ENCODE measurements at places on chromosomes 2 and 18. TPM values are rescaled to one million over a fixed set of nuclear protein-coding genes. Genes with fewer than 3 reads are reported as not detected.

- H3K4me1 ChIP-seq = peaks cover 15% of the 10 kb centered on the region
- H3K27me3 ChIP-seq = no peaks in the 10 kb centered on the region
- no peak overlapping the region for H3K4me3 ChIP-seq
- DNase-seq = no peak
These were observed 10.3 kb upstream of the PDK1 start for GRCh38 chr2:172545408-172546075.

DNA sequence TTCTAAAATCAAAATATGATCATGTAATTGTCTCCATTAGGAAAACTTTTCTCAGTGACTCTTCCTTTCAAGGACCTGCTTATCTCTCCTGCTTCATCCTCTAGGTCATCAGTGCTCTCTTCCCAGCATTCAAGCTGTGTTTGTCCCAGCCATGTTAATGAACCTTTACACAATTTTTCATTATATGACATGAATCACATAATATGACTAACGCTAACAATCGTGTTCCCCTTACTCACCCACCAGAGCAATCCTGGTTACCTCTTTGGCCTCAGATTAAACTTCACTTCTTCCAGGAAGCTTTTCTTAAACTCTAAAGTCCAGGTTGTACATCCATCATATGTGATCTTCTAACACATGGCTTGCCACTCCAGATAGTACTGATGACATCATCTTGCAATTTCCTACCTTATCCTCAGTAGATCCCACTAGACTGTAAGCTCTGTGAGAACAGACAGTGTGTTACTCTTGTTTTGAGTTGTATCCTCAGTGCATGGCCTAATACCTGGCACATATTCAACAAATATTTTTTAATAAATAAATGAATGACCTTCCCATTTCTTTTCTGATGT, 882.9 kb upstream of the ZEB2 start:
- H3K27ac ChIP-seq = no peak overlapping the region
- H3K4me1 ChIP-seq = no peaks in the 10 kb centered on the region
- H3K27me3 ChIP-seq = no peaks in the 10 kb centered on the region
- H3K36me3 ChIP-seq = no peaks in the 10 kb centered on the region

DNA sequence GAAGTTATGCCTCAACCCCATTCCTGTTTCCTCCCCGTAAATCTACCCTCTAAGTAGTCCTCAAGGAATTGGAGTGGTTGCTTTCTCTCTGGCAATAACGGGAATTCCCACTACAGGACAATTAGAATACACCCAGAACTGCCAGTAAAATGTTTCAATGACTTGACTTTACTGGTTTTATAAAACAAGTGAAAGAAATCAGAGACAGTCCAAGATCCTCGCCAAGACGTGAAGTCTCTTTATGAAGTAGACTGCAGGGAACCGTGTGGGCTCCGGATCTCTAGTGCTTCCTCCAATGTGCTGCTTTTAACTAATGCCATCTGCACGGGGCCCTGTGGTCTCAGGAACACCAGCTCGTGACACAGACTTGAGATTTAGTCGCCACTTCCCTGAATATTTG, 101.4 kb downstream of the CPO start:
- no peak overlapping the region for H3K27ac ChIP-seq
- no peaks in the 10 kb centered on the region for H3K36me3 ChIP-seq
- peaks cover 10% of the 10 kb centered on the region for H3K4me1 ChIP-seq
- H3K4me3 ChIP-seq = no peak overlapping the region

DNA sequence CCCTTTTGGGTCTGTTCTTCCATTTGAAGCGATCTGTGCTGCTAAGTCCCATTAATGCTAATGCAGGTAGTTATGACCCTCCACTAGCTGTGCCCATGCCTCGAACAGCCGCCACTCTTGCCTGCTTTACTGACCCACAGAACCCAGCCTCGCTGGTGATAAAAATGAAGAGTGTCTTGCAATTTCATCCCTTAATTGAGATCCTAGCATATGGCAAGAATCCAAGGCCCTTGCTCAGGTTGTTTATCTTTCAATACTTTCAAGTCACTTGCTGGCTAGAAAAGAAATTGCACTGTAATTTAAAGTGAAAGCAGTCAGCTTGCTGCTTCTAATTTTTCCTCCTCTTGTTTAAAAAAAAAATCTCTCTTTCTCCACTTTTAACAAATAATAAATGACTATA, 73.6 kb downstream of the ZNF521 start:
- H3K4me3 ChIP-seq = no peak overlapping the region
- no peaks in the 10 kb centered on the region for H3K27me3 ChIP-seq
- H3K4me1 ChIP-seq = peaks cover 64% of the 10 kb centered on the region
- peak overlapping the region; percentile 27 for H3K27ac ChIP-seq
- DNase-seq = no peak

- no peak for DNase-seq
- H3K27ac ChIP-seq = no peak overlapping the region
- H3K36me3 ChIP-seq = no peaks in the 10 kb centered on the region
- H3K27me3 ChIP-seq = peaks cover 17% of the 10 kb centered on the region
These were observed 246.4 kb upstream of the HDAC4 start for GRCh38 chr2:239647052-239647819.

DNA sequence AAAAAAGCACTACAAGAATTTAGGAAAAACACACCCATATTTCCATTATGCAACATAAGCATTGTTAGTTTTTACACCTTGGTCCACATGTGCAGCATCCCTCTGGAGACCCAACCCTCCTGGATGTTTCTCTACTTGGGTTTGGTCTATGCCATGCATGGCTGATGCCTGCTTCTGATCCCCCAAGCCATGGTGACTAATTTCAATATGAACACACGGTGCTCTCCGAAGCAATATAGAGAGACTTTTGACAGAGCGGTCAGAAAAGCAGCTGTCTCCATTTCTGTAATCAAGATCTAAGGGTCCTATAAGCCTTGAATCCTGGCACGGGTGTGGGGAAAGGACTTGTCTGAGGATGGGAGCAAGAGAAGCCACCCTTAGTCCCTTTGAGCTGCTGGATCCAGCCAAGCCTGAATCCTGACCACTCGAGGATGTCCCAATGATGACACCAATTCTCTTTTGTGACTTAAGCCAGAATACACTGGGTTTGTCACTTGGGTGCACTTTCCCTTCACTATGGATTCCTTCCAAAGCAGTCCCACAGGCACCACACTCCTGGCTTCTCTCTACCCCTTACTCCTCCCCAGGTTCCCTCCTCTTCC, 91.5 kb downstream of the ACTR2 start:
- H3K4me1 ChIP-seq = peaks cover 9% of the 10 kb centered on the region
- H3K4me3 ChIP-seq = no peak overlapping the region

- H3K4me1 ChIP-seq = no peaks in the 10 kb centered on the region
- DNase-seq = no peak
- no peak overlapping the region for H3K27ac ChIP-seq
These were observed 319.2 kb downstream of the LRATD1 start for GRCh38 chr2:14951569-14952285.

SLC4A3 gene
- total RNA-seq = 25.7 TPM

ACAA2 gene
- 55.6 TPM for total RNA-seq

NXPH2 gene
- total RNA-seq = 6.1 TPM

ST8SIA3 gene
- total RNA-seq = not detected

ABCG5 gene
- not detected for total RNA-seq
